ENCODE measurements at places on chromosomes 7 and 10.

DNA sequence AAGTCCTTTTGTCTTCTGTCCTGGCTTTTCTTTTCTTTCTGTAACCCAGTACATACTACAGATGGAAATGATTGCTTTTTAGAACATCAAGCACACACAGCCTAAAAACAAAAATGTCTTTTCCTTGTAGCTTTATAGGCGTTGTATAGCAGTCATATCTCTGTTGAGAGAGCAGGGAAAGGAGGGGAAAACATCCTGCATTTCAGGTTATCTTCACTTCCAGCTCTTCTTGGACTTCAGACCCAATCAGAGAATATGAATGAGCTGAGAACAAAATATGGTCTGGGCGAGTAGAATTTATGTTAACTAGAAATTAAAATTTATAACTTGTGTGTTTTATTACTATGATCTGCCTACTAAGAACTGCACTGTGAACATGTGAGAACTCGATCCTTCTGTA lies 14.7 kb downstream of the TMEM60 start:
- no peak for DNase-seq

- no peak for DNase-seq
Measured at GRCh38 chr7:126079581-126079980, 1150.0 kb upstream of the POT1 start.

DNA sequence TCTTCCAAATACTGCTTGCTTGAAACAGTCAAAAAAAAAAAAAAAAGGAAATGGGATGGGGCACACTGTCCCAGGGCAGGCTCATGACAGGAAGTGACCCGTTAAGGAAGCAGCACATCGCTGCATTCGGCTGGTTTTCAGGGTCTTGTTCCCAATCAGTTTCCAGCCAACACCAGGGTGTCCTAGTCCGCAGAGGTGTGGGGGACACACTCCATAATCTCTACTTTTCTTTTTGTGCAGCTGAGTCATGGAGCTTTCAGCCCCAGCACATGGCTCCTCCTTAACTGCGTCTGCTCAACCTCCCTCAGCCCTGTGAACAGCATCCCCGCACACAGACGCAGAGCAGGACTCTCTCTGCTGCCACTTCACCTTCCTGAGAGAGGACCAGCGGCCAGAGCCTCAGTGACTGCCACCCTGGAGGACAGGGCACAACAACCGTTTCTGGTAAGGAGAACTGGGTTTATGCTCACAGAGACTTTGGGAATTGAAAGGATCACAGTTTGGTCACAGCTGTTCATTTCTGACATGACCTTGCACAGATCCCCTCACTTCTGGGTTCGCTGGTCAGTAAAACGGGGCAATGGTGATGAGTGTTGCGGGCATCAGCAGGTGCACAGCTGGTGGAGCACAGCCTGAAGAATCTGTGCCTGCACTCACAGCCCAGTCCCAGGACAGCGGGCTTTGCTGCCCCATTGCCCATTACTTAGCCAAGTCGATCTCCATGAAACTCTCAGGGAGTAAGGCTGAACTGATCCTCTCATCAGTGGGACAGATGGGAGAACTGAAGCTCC lies at the start of gene GIMAP5:
TSS of gene GIMAP5 (plus strand) at position 154 of the 791 bp plus-strand sequence. CDS start 3,467 bp downstream, outside the sequence.
- peak; percentile 69 for DNase-seq

DNA sequence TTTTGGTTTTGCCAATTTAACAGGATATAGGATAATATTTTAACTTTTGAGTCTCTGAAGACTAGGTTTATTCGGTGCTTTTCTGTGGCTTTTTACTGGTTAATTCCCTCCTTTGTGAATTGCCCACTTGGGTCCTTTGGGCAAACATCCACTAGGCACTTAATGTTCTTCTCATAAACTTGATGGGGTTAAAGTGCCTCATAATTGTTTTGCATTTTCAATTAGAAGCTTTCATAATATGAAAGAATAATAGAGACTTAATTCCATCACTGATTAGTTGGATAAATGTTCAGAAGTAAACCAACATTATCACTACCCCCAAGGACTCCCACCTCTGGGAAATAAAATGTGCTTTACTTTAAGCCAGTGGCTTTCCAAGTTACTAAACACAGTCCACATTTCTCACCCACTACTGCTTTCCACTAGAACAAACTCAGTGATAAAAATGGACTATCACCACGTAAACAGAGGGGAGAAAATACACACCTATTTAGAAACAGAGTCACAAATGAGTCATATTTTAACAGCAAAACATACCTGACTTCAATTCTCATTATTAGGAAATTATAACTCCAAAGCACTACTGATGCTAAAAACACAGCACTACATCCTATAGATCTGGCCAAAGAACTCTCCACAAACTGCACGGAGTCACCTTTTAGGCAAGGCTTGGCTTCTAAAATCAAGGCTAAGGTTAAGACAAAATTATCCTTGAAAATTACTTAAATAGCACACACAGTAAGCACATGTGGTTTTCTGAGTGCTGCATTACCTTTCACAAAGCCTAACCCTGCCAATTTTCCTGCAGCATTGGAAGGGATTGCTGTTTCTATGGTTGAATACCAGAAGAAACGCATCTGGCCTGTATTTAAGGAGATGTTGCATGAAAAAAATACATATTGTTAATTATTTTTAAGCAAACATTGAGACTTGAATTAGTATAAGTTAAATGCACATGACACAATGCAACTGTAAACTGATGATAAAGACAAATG lies 41.2 kb downstream of the PARD3 start:
- DNase-seq = no peak

GRCh38 chr10:48705401-48705938 lies 20.8 kb downstream of the WDFY4 start:
- no peak for DNase-seq

DNA sequence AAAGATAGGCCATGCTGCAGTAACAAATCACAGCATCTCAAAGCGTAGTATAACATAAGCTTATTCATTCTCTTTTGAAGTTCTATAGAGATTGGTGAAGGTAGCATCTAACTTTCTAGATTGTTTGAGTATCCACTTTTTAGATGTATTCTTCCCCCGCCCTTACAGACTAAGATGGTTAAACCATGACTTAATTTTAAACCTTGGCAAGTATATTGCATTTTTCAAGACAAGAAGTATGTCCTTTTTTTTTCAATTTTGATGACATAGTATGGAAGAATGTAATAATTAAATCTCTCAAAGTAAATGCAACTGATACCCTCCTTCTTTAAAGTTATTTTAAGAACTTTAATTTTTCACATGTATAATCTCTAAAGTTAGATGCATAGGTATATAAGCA lies 190.0 kb downstream of the KCND2 start:
- DNase-seq = no peak

DNA sequence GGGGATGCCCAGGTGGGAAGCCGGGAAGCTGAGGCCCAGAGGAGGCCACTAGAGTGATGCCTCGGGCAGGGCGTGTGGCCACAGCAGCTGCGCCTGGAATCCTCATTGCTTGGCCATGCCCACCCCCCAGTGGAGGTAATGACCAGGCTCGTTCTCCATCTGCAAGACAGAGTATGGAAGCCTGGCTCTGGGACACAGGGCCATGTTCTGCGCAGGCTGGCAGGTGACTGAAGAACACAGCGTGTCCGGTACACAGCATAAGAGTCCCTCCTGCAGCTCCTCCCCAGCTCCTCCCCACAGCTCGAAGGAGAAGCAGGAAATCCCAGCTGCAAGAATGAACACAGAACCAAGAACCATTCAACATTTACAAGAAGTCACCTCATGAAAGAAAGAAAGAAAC lies 64.8 kb downstream of the SMURF1 start:
- DNase-seq = peak; percentile 7

DNA sequence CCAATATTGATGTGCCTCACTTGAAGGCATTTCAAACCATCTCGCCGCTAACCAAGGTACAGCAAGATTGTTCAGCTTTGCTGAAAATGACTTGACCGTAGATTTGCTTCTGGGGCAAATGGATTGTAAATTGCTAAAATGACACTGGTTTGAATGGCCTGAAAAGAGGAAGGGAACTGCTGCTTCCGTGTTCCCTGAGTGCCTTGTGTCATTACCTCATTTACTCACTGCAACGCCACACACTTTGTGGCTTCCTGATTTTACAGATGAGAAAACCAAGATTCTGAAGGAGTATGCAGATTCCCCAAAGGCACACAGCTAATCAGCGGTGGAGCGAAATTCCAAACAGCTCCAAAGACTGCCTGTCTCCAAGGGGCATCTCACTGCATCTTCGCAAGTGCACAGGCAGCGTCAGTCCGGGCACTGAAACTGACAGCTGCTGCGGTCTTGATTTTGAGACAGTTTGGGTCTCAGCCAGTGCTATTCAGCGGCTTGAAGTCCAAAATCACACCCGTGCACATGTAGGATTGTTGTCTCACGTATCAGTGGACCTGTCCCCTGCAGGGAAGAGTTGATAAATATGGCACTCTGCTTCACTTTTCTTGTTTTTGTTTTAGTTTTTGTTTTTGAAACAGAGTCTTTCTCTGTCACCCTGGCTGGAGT lies 290.9 kb downstream of the DPP6 start:
- no peak for DNase-seq

DNA sequence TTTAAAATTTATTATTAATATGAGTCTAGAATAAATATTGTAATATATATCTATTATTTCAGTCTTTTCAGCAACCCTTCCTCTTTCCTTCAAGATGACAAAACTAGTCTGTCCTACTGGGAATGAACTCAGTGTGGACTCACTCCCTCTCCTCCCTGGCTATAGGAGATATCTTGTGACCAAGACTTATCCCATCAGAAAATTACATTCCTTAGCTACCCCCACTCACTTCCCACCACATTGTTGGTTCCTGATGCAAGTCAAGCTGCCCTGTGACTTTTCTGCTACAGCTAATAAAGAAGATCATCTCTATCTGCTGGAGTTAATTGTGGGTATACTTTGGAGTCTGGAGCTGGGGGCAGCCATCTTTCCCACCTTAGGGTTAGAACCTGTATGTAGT lies 28.0 kb upstream of the MCU start:
- DNase-seq = no peak

DNA sequence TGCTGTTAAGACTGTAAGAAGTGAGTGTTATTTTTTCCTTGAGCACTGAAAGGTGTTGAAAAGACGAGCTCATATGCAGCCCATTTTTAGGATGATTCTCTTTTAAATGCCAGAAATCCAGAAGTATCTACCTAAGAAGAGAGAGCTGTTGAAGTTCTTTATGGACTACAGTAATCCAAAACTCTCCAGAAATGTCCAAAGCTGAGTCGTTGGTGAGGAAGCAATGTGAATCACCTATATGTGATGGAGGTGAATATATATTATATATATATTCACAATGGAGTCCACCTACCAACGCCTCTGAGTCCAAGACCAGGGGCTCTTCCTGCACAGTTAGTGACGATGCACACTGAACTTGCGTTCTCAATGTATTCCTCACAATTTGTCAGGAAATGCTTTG lies 252.7 kb upstream of the PITRM1 start:
- DNase-seq = no peak

- no peak for DNase-seq
Measured at GRCh38 chr10:97192952-97193435, 7.2 kb upstream of the SLIT1 start.

DNA sequence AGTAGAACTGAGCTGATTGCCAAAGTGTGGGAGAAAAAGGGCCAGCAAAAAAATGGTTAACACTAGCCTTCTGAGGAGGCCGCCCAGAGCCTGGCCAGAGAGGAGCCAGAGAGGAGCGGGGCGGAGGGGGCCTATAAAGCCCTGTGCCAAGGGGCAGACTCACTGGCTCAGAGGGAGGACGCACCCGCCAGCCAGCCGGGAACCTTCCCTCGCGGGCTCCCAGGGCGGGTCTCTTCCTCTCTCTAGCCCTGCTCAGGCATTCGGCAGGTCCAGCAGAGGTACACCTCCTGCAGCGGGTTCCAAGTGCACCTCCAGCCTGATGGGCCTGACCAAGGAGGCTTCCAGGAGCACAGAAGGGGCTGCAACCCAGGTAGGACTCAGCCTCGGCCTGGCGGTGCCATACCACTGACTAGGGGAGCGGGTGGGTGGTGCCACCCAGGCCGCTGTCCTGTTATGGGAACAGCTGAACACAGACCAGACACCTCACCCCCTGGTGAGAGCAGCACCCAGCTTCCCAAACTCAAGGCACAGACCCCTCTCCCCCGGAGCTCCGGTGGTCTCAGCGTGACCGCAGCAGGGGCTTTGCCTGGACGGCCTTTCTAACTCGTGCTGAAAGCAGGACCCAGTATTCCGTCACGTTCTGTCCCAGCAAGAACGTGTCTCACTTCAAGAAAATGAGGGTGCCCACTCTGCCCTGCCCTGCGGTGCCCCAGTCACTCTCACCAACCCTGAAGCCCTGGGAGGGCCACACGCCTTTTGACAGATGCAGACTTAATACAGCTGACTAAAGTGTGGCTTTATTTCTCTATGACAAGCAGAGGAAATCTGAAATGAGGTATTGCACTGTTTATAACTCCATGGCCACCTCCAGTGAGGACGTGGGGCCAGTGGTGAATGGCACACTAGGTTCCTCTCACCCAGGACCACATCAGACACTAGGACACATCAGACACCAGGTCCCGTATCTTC lies at the start of gene GPER1:
TSS of gene GPER1 (plus strand) at position 162 of the 969 bp plus-strand sequence. CDS start 3,616 bp downstream, outside the sequence.
- no peak for DNase-seq

- no peak for DNase-seq
Measured at GRCh38 chr10:4672201-4672600, 153.8 kb upstream of the AKR1E2 start.

DNA sequence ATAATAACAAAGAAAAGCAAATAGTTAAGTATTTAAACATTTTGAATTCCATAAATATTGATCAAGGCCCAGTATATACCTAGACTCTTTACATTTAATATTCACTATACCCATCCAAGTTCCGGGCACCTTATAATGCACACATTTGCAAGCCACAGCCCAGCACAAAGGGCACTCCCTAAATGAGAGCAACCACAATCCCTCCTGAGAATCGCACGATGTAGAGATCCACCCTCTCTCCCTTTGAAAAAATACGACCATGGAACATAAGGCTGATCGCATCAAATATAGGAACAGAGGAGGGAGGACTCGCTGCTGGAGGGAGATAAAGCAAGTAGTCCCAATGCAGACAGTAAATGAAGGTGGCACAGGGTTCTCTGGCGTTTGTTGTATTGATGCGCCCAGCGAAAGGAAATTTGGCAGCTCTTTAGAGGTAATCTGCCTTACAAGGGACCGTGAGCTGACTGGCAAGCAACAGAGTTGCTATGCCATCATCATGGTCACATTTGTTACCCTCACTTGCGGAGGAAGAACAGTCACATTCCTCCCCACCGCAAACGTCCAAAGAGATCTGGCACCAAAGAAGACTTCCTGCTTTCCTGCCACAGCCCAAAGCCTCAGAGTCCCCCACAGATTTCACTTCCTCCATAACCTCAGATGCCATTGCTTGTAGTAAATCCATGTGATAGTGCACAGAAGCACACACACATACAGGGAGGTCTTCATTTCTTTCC lies 16.1 kb upstream of the TAS2R40 start:
- DNase-seq = peak; percentile 18

DNA sequence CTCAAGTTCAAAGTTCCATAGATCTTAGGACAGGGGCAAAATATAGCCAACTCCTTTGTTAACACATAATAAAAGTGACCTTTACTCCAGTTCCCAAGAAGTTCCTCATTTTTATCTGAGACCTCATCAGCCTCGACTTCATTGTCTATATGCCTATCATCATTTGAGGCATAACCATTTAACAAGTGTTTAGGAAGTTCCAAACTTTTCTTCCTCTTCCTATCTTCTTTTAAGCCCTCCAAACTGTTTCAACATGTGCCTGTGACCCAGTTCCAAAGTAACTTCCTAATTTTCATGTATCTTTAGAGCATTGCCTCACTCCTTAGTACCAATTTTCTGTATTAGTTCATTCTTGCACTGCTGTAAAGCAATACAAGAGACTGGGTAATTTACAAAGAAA lies 569.1 kb downstream of the ANKRD7 start:
- no peak for DNase-seq

- DNase-seq = no peak
Measured at GRCh38 chr7:21417647-21418046, 10.2 kb upstream of the SP4 start.
